Central memory CD8-positive, alpha-beta T cell (primary cell): ENCODE measurements at places on chromosomes 7 and 10.

DNA sequence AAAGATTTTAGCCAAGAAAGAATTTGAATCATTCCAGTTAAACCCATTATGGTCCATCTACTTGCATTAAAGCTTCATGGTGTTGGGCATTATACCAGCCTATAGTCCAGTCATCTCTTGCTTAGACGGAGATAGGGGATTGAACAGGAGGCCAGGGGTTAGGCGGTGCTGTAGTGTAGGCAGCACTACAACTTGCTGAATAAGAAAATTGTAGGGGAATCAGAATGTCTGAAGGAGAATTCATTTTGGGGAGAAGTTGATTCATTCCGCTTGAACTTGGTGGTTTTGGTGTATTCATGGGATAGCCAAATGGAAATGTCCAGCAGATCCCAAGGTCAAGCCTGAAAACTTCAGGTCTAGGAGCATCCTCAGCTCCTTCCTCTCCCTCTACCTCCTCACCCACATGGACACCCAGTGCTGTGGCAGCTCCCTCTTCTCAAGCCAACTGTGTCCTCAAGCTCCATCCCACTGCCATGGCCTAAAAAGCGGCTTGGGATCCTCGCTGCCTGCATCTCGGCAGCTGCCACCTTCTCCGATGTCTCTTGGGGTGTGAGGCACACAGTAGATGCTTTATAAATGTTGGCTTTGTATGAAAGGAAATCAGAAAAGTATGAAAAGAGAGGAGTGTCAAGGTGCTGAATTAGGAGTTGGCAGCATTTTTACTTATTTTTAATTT is 63.6 kb upstream of the MNX1 start:
- no peak for DNase-seq

DNA sequence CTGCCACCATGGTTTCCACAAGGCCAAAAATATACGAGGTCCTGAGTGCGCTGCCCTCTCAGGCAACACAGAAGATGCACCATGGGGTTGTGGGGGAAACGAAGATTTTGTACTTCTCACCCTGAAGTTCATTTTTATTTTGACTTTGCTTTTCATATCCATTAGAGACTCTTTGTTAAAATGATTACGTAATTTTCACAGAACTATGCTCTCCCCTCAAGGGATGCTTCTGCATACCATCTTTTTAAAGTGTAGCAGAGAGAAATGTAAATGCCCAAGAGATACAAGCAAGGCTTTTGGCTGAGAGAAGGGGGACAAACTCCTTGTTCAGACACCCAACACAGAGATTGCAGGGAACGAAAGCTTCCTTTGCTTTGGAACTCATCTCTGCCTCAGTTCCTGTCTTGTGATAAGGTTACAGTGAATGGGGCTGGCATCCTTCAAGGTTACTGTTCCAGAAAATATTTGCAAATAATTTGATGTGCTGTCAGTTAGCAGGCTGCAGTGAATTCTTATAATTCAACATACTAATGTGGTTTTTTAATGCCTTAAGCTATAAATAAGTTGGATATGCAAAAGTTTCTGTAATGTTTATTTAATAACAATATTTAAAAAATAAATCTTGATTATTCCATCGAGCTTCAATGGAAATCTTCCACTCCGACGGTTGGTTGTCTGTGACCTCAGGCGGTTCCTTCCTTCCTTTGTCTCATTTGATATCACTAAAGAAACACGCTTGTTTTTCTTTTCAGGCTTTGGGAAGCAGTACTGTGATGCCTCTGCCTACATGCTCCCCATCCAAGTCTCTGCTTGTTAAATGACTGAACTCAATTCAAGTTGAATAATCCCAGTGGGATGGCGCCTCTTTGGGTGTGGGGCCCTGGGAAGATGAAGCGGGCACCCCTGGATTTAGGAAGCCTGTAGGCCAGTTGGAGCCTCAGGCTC is 209.3 kb upstream of the CTBP2 start:
- DNase-seq: no peak

DNA sequence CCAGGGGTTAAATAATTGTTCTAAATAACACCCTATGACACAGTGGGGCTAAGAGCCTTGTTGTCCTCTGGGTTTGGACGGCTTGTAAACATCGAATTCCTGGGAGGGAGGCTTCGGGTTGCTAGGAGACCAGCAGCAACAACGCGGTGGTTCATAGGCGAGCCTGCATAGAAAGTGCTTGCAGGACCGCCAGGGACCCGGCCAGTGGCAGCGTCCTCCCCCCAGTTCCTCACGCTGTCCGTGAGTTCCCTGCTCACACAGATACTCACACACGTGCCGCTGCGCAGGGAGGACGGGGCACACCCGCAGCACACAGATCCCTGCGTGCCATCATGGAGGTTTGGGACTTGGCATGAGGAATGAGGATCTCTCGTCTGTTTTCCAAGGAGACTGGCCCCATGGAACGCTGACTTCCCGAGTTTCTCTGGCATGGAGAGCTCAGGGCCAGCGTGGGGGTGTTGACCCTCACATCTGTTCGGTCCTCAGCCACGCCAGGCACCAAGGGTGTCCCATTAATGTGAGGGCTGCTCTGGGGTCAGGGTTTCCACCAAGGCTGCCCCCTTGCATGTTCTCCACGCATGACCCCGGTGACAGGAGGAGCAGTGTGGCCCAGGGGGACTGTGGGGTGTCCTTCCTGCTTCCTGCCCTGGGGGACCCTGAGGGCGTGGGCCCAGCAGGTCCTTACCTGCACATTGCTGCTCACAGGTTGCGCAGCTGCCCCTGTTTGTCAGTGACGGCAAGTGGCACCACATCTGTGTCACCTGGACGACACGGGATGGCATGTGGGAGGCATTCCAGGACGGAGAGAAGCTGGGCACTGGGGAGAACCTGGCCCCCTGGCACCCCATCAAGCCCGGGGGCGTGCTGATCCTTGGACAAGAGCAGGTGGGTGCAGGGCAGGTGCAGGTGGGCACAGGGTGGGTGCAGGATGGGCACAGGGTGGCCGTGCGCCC is 9.7 kb downstream of the NPTX2 start:
- no peak for DNase-seq

GRCh38 chr7:38908759-38909335 is at the start of gene VPS41:
Gene VPS41, minus strand, starts transcription at chr7:38909191. Its CDS starts 17 bp downstream, at chr7:38909174.
- peak; percentile 64 for DNase-seq
